ENCODE measurements at places on chromosomes 6 and 20.

DNA sequence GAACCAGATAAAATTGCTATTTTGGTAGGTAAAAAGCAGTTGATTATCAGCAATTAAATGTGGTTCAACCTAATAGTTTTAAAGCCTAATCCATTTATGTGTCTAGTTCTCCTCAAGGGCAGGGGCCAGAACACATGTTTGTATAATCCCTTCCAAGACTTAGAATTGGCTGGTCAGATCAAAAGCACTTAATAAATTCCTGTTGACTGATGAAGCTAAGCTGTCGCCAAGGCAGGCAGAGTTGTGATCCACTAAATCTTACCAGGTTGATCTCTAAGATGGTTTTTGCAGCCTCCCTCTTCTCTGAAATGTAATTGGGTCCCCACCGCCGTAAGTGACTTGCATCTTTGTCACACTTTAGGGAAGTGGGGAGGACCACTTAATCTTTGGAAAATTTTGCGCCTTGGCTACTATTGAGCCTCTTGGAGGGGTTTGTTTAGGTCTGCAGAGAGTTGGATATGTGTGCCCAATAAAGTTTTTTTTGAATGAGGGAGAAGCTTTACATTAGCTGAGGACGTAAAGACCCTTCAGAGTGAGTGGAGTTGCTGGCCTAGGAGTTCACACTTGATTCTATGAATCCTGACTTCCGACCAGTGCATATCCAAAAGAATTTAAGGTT is 65.9 kb downstream of the PHF20 start:
- DNase-seq, result no peak

- DNase-seq, result no peak
Measured at GRCh38 chr6:108903796-108904195, 55.6 kb downstream of the ARMC2 start.

DNA sequence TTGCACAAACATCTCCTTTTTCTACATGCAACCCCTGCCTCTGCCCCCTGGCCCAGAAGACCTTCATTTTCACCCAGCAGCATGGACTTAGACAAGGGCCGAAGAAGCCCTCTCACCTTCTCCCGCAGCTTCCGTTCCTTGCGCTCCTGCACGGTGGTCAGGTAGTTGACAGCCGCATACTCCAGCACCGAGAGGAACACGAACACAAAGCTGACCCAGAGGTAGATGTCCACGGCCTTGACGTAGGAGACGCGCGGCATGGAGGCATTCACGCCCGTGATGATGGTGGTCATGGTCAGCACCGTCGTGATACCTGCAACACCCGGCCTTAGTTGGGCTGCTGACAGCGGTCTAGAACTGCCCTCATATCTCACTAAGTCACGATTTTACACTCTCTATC is 47.1 kb upstream of the GABRR1 start:
- no peak for DNase-seq

- no peak for DNase-seq
Measured at GRCh38 chr6:116371120-116371917, 572 bp downstream of the DSE start.

DNA sequence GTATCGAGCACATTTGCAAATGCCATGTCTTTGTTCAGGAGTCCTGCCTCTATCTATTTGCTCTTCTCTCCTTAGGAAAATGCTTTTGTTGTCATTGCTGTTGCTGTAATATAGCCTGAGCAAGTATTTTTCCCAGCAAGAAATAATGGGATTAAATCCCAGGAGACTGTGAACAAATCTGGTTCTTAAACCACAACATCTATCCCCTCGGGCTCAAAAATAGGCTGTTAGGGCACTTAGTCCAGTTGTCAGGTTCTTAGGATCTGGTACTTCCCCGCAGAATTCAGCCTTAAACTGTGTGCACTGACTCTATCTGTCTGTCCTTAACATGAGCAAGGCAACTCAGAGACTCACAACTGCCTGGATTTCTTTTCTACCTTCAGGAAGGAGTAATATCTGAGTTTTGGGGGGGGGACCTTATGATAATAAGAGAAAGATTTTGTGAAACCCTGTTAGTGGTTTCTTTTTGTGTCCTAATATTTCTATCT is 437.5 kb downstream of the HTR1B start:
- no peak for DNase-seq

DNA sequence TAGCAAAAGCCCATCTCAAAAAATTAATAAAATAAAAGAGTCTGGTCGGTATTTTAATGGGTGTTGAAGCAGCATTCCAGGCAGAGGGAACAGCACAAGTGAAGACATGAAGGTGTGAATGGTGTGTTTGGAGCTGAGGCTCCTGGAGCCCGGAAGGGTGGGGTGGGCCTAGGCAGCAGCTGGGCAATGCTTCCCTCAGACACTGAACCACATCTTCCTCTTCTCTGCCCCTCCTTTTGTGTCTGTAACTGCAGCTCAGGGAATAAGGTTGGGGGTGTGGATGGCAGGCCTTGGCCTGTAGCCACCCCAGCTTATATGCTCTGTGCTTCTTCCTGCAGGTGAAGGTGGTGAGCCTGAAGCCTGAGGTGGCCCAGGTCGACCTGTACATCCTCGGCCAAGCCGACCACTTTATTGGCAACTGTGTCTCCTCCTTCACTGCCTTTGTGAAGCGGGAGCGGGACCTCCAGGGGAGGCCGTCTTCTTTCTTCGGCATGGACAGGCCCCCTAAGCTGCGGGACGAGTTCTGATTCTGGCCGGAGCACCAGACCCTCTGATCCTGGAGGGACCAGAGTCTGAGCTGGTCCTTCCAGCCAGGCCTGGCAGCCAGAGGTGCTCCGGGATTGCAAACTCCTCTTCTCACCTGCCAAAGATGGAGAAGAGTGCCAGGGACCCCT is 26.6 kb downstream of the POFUT1 start:
- no peak for DNase-seq

DNA sequence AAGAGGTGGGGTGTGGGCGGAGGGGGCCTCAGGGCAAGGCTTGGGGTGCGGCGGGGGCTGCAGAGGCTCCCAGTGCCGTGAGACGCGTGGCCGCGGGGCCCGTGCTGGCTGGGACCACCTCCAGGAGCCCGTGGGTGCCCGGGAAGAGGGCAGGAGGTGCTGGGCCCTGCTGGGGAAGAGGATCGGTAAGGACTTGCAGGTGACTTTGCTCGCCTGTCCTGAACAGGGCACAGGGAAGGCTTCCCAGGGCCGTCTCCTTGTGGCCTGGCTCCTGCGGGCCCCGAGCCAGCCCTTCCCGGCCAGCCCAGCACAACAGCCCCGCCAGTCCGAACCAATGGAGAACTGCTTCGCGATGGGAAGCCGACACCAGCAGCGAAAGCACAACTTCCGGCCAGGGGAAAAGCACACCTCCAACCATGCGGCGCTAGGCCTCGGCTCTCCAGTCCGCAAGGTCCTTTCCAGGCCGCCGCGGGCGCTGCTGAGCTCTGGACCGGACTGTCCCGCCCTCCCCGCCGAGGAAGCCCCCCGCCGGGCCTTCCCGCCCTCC is 32.3 kb downstream of the IRF4 start:
- no peak for DNase-seq

DNA sequence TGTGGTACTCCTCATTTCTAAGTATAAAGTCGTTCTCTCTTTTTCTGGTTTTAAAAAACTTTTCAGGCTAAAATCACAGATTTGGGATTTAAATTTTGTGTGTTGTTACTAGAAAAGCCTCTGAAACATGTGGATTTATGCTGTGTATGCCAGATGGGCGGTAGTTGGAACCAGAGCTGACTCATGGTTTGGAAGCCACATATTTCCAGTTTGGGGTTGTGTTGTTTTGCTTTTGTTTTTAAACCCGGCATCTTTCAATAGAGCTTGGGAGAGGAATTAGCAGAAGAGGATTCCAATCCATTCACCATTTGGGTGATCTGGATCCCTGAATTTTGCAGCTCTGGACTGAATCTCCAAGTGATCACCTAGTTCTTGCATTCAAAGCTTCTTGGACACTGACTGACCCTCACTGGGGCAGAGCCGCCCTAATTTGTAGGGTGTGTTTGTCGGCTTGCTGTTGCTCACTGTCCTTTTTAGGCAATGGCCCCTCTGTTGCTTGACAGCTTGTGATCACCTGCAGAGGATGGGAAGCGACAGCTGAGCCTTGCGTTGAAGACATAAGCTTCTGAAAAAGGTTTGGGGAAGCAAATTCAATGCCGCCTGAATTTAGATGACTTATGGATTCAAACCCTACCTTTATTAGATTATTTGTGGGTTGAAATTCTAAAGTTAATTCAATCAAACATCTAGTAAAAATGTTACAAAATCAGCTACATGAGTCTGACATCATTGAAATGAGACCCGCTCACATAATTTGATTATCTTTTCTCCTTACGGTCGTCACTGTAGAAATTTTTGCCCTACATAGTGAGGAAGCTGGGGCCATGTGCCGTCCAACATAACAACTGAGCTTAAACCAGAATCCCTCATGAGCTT is 79.9 kb upstream of the CD83 start:
- no peak for DNase-seq

DNA sequence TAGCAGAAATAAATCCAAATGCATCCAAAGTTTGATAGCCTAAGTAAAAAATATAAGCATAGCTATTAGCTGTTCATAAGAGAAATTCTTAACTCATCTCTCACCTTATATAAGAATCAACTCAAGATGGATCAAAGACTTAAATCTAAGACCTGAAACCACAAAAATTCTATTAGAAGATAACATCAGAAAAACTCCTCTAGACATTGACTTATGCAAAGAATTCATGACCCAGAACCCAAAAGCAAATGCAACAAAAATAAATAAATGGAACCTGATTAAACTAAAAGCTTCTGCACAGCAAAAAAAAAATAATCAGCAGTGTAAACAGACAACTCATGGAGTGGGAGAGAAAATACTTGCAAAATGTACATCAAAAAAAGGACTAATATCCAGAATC is 184.3 kb downstream of the TFAP2A start:
- DNase-seq, result no peak

GRCh38 chr20:10470276-10470675 is 35.2 kb downstream of the SLX4IP start:
- DNase-seq, result no peak

All from B cell (primary cell).